ENCODE measurements at places on chromosomes 12 and 14.

GRCh38 chr14:54660604-54661111 lies 93.7 kb downstream of the SAMD4A start:
- DNase-seq, result no peak

GRCh38 chr14:63892265-63892664 lies 39.5 kb downstream of the SYNE2 start:
- DNase-seq, result no peak

DNA sequence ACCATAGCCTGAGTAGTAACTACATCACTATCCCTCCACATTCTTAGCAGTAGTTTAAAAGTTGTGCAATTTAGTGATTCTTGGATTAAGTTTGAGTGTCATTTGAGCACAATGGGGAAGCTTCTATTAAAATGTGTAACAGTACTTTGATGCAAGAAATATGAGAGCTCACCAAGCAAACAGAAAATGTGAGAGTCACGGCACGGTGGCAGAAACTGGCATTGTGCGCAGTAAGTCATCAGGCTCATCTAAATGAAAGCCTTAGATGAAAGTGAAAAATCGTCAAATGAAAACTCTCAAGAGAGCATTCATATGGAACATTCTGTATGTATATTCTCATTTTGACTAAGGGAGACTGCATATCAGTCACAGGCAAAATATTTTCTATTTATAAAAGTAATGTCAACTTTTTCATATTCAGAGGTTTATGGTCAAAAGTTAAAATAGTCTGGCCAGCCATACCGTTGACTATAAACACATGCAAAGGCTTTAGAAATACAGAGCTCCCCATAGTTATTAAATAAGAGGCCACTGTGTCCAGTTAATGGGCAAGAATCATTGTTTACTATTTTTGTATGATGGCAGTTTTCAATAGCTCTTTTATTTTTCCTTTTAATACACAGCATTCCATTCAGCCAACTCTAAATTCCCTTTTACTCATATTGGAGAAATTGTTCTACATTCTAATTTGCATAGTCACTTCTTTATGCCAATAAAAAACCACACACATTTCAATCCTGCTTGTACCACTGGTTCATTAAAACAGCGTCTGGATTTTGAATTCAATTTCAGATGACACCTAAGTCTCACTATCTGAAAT lies 167.9 kb downstream of the PRKD1 start:
- DNase-seq, result no peak

DNA sequence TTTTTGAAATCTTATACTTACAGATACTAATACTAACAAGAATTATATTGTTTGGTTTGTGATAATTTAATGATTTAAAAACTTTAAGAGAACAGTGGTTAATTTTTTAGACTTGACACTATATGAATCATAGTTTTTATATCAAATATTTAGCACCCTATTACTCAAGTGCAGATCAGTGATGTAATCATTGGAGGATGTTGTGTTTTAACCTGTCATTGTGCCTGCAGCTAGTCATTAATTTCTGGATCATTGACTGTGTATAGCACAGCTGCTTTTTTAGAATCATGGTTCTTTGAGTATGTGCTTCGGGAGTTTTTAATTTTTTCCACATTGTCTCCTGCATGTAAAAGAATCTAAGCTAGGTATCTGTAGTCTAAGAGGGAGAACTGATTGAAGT lies 17.3 kb downstream of the ARID4A start:
- no peak for DNase-seq

DNA sequence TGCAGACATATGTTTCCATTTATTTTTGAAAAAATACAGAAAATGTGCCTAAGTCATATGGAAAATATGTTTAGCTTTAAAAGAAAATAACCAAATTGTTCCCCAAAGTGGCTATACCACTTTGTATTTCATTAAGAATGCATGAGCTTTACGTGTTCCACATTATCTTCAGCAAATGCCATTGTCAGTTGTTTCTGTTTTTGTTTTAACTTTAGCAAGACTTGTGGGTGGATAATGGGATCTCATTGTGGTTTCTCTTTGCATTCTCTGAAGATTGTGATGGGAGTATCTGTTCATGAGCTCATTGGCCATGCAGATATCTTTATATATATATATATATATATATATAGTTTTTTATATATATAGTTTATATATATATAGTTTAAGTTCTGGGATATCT lies 181.5 kb downstream of the CCER1 start:
- no peak for DNase-seq

DNA sequence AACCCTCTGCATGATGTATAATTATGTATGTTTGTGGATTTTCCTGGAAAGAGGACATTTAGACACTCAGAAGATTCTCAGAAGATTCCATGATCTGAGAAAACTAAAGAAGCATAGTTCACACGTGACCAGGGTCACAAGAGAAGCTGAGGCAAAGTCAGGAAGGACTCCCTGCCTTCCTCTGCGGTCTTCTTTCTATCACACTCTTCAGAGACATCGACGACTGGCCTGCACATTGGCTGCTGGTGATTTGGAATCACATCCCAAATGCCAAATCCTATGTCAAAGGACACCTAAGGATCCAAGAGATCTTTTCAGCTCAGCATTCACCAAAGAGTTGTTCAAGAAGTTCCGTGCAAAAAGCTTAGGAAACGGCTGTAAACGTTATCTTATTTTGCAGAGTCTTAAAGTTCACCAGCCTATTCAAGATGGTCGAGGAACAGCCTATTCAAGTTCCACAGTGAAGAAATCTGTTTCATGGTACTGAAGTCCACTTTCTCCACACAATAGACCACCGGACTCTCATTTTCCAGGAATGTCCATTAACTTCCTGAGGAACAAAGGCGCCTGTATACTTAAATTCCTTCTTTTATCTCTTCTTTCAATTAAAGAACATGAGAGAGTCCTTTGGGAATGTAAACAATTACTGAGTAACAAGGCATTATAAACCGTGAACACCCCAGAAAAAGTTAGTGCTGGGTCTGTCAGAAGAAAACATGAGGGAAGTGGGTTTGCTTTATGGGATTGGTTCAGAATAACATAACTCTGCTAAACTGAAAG lies 42.1 kb downstream of the IGF1 start:
- DNase-seq, result no peak

DNA sequence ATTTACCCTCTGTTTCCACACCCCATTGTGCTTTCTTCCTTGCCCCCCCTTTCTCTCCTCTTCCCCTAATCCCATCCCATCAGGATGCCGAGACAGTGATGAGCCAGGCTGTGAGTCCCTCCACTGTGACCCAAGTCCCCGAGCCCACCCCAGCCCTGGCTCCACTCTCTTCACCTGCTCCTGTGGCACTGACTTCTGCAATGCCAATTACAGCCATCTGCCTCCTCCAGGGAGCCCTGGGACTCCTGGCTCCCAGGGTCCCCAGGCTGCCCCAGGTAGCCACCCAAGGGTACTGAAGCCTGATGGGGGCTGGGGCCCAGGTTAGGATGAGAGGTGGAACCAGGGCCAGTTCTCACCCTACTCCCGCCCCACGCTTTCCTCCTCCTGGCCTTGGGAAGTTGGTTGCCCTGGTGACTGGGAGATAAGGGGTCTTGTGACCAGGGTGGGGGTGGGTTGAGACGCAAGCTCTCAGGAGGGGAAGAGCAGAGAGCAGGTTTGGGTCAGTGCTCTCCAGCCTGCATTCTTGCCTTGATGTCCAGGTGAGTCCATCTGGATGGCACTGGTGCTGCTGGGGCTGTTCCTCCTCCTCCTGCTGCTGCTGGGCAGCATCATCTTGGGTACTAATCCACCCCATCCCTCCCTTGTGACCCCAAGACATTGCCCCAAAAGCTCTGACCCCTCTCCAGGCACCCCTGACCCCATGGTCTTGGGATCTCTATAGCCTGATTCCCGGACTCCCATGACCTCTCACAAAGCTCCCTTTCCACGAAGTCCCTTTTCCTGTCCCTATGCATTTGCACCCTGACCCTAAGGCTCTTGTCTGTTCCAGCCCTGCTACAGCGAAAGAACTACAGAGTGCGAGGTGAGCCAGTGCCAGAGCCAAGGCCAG lies 1.2 kb downstream of the AMHR2 start:
- no peak for DNase-seq

DNA sequence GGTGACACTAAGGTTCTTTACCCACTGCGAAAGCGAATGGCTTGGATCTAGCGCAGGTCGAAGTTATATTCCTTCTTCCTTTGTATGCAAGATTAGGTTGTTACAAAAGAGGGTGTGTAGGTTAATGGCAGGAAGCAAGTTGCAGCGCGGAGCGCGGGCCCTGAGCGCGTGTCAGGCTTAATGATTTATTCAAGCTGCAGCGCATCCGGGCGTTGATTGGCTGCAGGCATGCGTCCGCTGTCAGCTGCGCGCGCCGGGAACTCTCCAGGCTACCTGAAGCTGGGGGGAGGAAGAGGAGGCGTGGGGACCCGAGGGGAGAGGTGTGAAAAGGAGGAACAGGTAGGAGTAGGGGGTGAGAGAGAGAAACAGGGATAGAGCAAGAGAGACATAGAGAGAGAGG lies 7.4 kb downstream of the ASCL1 start:
- DNase-seq, result no peak

DNA sequence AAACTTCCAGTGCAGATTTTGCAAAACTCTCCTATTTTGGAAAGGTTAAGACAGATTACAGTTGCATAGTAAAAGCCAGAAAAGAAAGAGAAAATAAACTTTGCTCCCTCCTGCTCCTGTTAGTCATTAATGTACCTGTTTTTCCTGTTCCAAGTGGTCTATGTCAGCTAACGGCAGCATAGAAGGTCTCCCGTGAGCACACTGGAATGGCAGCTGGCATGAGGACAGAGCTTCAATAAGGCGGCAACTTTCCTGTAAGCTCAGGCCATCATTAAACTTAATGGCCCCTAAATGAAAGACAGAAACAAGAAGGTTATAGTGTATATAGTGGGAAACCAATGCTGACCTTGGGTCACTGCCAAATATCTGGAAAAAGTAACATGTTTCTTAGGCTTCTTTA lies 16.0 kb downstream of the EIF2B2 start:
- no peak for DNase-seq

- no peak for DNase-seq
Observed at GRCh38 chr14:105855246-105855892, 329.0 kb downstream of the TMEM121 start.

DNA sequence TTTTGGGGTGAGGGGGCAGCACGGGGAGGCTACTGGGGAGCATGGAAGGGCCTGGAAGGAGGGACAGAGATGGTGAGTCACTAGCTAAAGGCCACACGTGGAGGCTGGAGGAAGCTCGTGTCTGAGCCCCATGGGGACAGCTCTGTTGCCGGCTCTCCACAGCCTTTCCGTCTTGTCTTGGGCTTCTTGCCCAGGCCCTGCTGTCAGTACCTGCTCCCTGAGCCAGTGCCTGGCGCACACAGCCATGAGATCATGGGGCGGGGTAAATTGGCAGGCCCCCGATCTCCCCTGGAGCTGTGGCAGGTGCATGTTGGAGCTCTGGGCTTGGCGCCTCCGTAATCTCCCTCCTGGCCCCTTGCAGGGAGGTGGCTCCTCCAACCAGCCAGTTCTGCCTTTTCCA lies 16.1 kb upstream of the KRT80 start:
- DNase-seq, result no peak

- DNase-seq, result no peak
Observed at GRCh38 chr12:67034110-67034879, 234.9 kb upstream of the CAND1 start.

- DNase-seq, result no peak
Observed at GRCh38 chr12:13602172-13602571, 379.2 kb downstream of the GRIN2B start.

DNA sequence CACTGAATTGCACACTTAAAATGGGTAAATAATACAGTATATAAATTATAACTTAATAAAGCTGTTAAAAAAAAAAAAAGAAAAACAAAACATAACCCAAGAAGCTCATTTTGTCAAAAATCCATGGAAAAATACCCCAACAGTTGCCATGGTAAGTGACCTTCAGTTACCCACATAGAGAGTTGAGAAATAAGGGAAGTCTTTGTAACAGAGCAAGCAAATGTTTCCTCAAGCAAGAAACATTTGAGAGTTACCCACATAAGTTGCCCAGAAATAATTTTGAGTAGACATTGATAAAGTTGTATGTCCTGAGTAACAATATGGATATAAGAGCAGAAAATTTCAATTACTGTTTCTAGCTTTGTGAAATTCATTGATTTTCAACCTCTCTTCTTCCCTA lies 227.4 kb downstream of the CCDC59 start:
- no peak for DNase-seq

DNA sequence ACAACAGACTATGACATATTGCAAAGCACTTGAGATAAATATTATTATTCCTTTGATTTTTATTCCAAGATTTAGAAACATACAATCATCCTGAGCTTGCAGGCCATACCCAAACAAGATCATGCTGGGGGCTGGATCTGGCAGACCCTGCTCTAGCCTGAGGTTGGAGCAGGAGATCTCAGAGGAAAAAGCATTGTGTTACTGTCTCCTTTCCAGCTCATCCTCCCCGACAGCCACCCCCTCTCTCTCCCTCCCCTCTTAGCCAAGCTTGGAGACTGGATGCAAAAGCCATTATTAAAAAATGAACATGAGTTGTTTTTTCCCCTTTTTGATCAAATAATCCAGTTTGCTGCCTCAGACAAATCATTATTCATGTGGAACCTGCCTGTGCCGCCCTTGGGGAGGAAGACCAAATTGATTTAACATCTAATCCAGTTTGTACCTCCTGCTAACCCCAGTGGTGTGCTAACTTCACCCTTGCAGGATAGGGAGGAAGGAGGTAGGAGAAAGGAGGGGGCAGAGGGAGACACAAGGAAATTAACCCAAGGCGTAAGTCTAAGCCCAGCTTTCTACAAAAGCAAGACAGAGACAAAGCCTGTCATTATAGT lies 565.8 kb upstream of the TBX3 start:
- DNase-seq, result no peak

DNA sequence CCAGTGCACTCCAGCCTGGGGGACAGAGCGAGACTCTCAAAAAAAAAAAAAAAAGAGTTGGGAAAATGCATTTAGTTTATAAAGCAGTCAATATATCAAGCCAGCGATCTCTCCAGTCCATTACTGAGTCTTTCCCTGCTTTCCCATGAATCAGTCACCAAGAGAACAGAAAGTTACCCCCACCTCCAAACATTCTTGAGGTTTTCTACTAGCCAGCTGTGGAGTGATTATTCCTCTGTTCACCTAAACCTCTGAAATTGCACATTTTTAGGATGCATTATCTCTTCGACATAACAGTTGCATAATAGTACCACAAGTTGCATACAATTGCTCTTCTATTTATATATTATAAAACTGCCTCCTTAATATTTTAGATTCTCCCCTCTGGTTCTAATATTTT lies 134.8 kb upstream of the DIO3 start:
- DNase-seq, result no peak

GRCh38 chr14:95185767-95186392 lies 28.6 kb upstream of the DICER1 start:
- no peak for DNase-seq

All from neural crest cell (in vitro differentiated cells).